ENCODE measurements at places on chromosomes 3 and 15. TPM values are rescaled to one million over a fixed set of nuclear protein-coding genes. Genes with fewer than 3 reads are reported as not detected.

Gene REC114
- total RNA-seq, result not detected

Gene RLBP1
- not detected for total RNA-seq

Gene FAM107A
- not detected for total RNA-seq

Gene GCNT3
- 0.39 TPM for total RNA-seq

Gene RPN1
- 480 TPM for total RNA-seq

Gene GOLGA8K
- not detected for total RNA-seq

Gene MGLL
- 33.1 TPM for total RNA-seq

Gene LMOD3
- not detected for total RNA-seq

Gene SLC28A1
- total RNA-seq, result not detected

Gene C3orf38
- 21.3 TPM for total RNA-seq

Gene KIF9
- 3.7 TPM for total RNA-seq

Gene IQCH
- 3.7 TPM for total RNA-seq

Gene THRB
- 5.9 TPM for total RNA-seq

Gene SKOR1
- total RNA-seq, result under 0.01 TPM

Gene LINGO1
- total RNA-seq, result under 0.01 TPM

Gene HESX1
- total RNA-seq, result 0.37 TPM

Gene SRGAP3
- 5.1 TPM for total RNA-seq

Gene RPP25
- total RNA-seq, result 13.6 TPM

Gene NR1I2
- not detected for total RNA-seq

Gene INAFM2
- 7.2 TPM for total RNA-seq

Gene ADCY5
- total RNA-seq, result under 0.01 TPM

Gene SLC49A4
- total RNA-seq, result 20.3 TPM

Gene CHRFAM7A
- not detected for total RNA-seq

Gene LRRC31
- total RNA-seq, result not detected

Gene CLSTN2
- total RNA-seq, result 0.37 TPM

Gene TTC21A
- 3.3 TPM for total RNA-seq

Gene LAMB2
- total RNA-seq, result 193 TPM

Gene ALS2CL
- total RNA-seq, result 0.37 TPM

Gene CAMK1
- 28.0 TPM for total RNA-seq

Gene FURIN
- 30.1 TPM for total RNA-seq

Gene DPPA4
- total RNA-seq, result not detected

Gene SPSB4
- not detected for total RNA-seq

Gene CCR5
- total RNA-seq, result not detected

Gene KLHL40
- not detected for total RNA-seq

Gene ASB14
- not detected for total RNA-seq

Gene NCEH1
- 12.7 TPM for total RNA-seq

Gene ZDHHC23
- total RNA-seq, result under 0.01 TPM
